ENCODE measurements at places on chromosomes 1 and 21.
A peak's percentile ranks its signal among the peaks of the same experiment; 100 is the strongest.

DNA sequence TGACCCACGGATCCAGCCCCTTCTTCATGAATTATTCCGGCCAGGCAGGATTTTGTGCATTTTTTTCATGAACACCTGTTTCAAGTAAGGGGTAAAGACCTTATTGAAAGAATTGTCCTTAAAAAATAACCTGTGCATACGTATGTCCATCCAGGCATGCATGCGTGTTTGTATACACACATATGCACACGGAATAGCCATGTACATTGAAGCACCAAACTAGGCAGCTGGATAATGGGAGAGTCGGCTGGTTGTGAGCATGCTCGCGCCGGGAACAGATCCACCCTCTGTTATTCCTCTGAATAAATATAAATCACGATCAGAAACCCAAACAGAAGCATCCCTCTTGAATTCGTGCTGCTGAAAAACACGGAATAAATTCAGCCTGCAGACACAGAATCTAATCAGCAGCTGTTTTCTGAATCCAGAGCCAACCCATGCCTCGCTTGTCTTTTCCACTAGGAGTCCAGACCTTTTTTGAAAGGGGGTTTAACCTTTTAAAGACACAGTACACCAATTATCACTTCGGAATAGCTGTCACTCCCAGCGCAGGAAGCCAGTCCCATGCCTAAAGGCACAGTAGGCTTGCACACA is at the start of gene HIVEP3:
Gene HIVEP3 (minus strand): TSS at position 473 of the 594 bp plus-strand sequence.
- DNase-seq, result peak; percentile 28

GRCh38 chr1:11352816-11353799 is 80.1 kb downstream of the UBIAD1 start:
- no peak for DNase-seq

GRCh38 chr1:21911205-21912001 is 25.7 kb downstream of the HSPG2 start:
- DNase-seq, result no peak

- no peak for DNase-seq
Observed at GRCh38 chr1:164950541-164950986, 391.6 kb downstream of the PBX1 start.

GRCh38 chr1:13517193-13517812 is 3.5 kb upstream of the LRRC38 start:
- DNase-seq, result peak; percentile 23

- DNase-seq, result no peak
Observed at GRCh38 chr1:221174330-221174993, 295.2 kb downstream of the HLX start.

DNA sequence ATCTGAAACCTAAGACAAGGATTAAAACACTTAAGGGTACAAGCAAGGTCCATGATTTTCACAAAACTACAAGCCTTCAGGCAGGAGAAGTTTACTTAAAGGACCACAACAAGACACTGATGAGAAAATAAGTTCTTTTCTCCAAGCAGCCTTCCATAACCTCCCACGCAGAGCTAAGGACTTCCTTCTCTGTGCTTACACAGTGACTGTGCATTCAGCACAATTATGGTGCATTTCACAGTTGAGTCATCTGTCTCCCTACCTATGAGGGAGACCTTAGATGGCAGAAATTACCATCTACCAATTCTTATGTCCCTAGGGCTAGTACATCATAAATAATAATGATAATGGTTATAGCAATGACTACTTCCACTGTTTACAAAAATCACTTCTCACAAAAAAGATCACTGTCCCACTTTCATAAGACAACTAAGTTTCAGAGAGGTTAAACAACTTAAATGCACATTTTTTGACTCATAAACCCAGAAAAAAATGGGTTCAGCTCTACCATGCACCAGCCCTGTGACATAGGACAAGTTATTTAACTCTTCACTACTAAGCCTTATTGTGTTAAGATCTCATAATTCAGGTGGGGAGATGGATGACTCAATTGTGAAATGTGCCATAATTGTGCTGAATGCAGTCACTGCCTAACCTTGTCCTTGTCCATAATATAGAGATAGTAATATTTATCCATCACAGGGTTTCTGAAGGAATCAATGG is 45.3 kb downstream of the TARBP1 start:
- DNase-seq, result peak; percentile 39

DNA sequence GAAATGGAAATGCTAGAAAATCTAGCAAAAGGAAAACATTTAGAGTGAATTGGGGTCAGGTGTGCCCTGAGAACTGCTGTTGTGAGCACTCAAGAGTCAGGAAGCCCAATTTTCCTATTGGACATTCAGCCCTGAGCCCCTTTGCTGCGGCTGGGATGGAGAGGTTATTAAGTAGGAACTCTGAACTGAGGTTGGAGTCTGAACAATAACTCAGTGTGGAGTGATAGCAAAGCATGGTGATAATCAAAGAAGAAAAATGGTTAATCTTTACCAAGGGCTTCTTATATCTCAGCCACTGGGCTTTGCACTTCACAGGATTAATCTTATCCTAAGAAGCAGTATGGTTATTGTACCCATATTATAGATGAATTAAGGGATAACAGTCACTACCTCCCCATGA is 52.0 kb downstream of the TMCO4 start:
- DNase-seq, result no peak

GRCh38 chr1:180188091-180188506 is 33.4 kb downstream of the QSOX1 start:
- DNase-seq, result peak; percentile 30

Measured in activated CD4-positive, alpha-beta T cell treated with anti-CD3 and anti-CD28 coated beads, Interleukin-10, Interleukin-2, amounts not matched to agents 100 ng/mL and 50 ng/mL, durations not matched to agents 16 hours and 8 hours (primary cell).